ENCODE measurements at places on chromosomes 4 and X.

GRCh38 chrX:14274691-14275090 lies 245.0 kb upstream of the GEMIN8 start:
- DNase-seq = no peak

DNA sequence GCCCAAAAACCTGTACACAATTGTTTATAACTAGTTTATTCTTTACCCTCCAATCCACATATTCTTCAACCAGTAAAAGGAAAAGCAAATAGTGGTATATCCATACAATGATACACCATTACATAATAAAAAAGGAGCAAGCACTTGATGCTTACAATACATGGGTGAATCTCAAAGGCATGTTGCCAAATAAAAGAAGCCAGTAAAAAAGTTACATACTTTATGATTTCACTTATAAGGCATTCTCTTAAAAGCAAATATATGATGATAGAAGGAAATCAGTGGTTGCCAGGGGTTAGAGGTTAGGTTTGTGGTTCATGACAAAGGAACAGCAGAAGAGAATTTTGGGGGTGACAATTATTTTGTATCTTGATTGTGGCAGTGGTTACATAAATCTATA lies 896.1 kb upstream of the LCORL start:
- no peak for DNase-seq

DNA sequence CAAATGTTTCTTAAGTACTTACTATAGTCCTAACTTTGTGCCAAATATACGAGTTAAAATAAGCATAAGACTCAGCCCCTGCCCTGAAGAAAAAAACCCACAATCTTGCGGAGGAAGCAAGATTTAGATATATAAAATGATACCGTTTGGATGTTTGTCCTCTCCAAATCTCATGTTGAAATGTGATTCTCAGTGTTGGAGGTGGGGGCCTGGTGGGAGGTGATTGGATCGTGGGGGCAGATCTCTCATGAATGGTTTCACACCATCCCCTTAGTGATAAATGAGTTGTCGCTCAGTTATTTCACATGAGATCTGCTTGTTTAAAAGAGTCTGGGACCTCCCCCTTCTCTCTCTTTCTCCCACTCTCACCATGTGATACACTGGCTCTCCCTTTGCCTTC lies 28.7 kb downstream of the EFHC2 start:
- DNase-seq = no peak

GRCh38 chr4:177275999-177276398 lies 33.7 kb upstream of the NEIL3 start:
- DNase-seq = no peak

DNA sequence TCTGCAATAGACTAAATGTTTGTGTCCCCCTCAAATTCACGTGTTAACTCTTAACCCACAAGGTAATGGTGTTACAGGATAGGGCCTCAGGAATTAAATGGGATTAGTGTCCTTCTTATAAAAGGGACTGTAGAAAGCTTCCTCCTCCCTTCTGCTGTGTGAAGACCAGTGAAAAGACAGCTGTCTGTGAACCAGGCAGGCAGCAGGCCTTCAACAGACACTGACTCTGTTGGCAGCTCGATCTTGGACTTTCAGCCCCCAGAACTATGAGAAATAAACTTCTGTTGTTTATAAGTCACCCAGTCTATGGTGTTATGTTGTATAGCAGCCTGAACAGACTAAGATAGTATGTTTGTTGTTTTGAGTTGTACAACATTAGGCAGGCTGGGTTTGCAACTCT lies 208.1 kb downstream of the GBA3 start:
- DNase-seq = no peak

DNA sequence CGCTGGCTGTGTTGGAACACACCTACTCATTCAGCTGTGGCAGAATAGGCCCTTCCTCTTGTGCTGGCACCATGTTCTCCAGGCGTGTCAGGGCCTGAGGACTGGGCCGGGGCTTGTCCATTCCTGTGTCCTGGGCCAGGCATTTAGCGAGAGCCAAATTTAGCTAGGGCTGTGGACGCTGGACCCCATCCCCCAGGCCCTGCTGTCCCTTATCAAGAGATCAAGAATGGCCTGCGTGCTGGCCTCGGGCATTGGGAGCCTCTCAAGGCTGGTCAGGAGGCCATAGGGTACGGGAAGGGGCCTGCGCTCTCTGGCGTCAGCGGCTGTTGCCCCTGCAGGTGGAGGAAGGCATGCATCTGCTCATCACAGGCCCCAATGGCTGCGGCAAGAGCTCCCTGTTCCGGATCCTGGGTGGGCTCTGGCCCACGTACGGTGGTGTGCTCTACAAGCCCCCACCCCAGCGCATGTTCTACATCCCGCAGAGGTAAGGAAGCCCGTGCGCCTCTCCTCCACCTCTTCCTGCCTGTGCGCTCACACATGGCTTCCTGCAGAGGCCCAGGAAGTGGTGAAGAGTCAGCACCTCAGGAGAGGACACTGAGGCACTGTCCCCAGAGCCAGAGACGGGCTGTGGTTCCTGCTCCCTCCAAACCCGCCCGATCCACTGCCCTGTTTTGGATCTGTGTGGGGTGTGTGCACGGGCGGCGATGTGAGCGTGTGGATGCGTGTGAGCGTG lies 15.3 kb downstream of the ABCD1 start:
- no peak for DNase-seq

- no peak for DNase-seq
Observed at GRCh38 chrX:24828147-24828546, 134.4 kb downstream of the POLA1 start.

DNA sequence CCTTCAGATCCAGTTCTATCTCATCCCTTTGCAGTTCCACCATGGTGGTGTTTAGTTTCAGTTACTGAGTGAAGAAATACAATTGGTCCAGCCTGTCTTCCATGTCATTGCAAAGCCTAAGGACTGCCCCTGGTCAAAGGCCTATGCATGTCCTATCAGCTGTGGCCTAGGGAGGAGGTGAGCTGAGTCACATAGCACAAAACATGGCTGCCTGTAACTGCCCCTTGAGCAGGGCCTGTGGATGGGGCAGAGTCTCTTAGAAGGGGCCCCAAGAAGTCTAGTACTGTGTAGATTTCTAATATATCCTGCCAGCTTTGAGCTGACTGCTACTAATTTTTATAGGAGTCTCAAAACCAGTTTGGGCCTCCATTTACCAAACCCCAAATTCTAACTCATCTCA lies 296.7 kb downstream of the FBXW7 start:
- DNase-seq = no peak

DNA sequence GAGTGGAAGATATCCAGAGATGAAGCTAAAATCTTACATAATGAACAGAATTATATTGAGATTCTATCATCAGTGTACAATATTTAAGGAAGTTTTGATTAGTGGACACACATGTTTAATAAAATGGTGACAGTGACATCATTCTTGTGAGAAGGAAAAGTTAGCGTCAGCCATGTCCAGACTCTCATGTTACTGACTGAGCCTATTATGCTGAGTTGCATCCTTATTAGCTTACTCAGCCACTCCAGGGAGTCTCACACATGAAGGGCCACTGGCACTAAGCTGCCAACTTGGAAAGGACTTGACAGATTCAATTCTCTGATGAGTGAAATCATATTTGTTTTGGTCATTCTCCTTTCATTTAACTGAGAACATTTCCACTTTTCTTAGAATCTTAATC lies 170.6 kb downstream of the BANK1 start:
- no peak for DNase-seq

DNA sequence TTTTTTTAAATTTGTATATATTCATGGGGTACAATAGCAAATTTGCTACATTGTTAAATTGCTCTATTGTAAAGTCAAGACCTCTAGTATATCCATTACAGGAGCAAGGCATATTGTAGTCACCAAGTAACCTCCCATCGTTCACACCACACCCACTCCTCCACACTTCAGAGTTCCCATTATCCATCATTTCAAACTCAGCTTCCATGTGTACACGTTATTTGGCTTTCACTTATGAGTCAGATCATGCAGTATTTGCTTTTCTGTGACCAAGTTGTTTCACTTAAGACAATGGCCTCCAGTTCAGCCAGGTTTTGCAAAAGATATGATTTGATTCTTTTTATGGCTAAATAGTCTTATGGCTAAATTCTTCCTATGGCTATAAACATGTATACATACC lies 2614.2 kb downstream of the PCDH7 start:
- DNase-seq = no peak

- DNase-seq = no peak
Observed at GRCh38 chr4:18314731-18315130, 293.2 kb upstream of the LCORL start.

GRCh38 chrX:115642895-115643530 lies 82.0 kb downstream of the PLS3 start:
- DNase-seq = peak; percentile 28

DNA sequence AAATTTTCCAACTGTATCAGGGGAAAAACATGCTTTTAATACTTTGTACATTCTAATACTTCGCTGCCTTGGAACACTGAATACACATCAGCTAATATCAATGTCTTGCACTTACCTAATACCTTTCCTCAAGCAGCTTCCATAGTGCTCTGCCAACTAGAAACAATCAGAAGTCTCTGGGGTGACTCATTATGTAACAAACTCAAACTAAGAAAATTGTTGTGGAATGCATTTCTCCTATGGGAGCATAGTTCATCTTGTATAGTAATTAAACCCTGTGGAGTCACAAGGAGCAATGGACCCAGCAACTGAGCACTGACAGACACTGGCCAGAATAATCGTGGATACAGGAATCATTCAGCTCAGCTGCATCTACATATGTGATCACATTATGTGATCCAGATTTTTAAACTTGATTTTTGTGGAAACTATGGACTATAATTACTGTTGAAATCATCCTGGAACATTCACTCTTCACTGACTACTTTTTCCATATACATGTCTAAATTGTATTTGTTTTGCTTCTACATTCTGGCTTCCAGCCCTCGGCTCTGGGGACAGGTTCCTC lies 496.9 kb downstream of the TMA16 start:
- DNase-seq = no peak

- no peak for DNase-seq
Observed at GRCh38 chr4:81405900-81406401, 65.8 kb downstream of the RASGEF1B start.
